ENCODE measurements at places on chromosomes 2 and 18.

- DNase-seq, result no peak
These were observed 65.3 kb upstream of the AMMECR1L start for GRCh38 chr2:127951026-127951425.

DNA sequence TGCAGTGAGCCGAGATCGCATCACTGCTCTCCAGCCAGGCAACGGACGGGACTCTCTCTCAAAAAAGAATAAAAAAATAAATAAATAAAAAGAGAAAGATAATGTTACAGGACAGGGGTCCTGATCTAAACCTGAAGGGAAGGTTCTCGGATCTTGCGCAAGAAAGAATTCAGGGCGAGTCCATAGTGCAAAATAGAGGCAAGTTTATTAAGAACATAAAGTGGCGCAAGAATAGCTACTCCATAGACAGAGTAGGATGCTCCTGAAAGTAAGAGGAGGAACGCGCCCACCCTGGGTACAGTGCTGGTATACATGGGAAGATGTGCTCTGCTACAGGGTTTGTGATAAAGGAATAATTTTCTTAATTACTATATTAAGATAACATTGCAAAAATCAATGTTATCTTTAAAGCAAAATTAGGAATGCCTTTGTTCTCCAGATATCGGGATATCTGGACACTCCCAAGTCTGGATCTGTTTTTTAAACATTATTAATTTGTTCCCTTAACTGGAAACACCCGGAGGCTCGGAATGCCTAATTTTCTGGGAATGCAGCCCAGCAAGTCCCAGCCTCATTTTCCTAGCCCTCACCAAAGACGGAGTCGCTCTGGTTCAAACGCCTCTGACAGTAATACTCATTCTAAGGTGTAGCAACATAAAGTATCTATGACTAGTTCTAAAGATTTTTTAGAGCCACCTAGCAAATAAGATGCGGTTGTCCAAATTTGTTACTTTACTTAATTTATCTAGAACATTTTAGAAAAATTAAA, 38.8 kb downstream of the ACSL3 start:
- DNase-seq, result no peak

DNA sequence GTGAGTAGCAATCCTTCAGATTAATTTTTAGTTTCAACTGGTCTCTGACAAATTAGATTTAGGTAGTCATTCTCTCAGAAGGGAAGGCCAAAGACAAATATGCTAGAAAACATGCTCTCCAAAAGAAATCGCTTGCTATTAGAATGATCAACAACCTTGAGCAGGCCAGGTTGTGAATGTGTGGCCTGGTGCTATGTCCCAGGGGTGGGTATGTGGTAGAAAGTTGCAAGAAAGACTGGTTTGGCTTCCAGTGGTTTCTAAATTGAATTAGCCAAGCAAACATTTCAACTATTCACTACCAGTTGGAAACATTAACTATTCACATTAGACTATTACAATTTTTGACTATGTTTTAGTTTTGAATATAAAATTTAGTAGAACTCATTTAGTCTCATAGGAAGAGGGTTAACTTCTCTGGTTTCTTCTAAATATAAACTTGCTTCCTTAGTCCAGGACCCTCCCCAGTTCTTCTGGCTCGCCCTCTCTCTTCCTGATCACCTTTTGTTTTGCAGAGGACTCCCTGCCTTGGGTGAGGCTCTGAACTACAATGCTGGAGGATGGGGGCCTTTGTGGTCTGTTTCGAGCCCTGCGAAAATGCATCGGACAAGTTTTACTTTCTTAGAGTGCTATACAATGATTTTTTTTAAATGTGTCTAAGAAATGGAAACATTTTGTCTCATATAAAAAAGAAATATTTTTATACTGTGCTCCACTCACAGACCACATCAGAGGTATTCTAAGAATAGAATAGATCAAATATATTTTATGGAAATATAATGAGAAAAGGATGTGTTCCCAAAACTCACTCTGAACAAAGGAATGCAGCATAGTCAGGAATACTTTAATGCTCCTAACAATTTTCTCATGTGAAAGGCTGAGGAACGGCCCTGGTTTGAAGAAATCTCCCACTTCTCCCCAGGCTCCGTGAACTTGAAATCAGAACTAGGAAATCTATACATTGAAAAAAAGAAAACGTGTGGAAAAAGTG, 375.0 kb upstream of the ZEB2 start:
- DNase-seq, result peak; percentile 32

DNA sequence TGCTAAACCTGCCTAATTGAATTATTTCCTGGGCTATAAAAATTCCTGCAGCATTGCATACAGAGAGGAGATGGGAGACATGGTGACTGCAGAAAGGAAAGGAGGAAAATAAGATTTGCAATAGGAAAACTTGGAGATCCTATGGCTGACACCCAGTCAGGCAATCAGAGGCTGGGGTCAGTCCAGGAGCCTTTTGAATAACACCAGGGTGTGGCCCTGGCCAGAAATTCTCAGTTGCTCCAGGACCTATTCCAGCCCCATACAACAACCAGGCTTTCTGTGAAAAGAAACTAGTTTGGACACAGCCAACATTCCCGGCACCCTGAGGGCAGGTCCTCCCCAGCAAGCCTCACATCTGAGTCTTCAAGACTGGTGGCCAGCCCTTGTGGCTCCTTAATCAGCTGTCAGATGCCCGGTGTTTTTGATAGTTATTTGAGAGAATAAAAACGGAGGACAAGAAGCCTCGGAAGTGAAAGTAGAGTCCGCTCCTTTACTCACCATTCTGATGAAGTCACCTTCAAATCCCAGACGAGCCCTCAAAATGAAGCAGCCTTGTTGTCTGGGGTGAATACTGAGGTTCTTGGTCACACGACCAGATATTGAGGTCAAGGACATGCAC, 31.1 kb upstream of the GMCL1 start:
- DNase-seq, result peak; percentile 62

GRCh38 chr2:64338910-64339500, 115.0 kb upstream of the LGALSL start:
- DNase-seq, result no peak

GRCh38 chr2:8863331-8863953, 26.0 kb upstream of the KIDINS220 start:
- DNase-seq, result no peak

GRCh38 chr2:16050261-16050907, 110.0 kb downstream of the MYCN start:
- DNase-seq, result no peak

DNA sequence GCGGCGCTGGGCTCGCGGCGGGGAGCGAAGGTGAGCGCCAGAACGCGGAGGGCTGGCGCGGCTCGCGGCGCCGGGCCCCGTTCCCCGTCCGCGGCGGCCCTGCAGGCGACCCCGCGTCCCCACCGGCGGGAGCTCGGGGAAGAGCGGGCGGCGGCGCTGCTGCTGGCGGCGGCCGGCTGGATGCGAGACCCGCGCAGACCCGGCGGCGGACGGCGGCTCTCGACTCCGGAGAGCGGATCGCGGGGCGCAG, 213 bp downstream of the DOK6 start:
- no peak for DNase-seq

DNA sequence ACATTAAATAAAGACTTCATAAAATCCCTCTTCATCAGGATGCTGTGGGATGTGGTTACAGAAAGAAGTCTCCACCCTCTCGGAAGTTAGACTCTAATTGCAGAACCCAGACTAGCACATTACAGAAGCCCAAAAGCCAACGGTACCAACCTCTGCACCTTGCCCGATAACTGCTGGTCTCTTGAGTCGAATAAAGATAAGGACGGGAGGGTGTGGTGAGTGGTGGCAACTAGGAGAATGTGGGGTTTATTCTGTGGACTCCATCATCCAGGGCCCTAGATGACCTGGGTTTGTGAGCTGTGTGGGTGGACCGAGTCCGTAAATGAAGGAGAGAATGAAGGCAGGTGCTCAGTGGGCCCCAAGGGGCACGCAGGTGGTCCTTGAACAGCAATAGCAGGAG, 462.8 kb upstream of the ID2 start:
- DNase-seq, result no peak

DNA sequence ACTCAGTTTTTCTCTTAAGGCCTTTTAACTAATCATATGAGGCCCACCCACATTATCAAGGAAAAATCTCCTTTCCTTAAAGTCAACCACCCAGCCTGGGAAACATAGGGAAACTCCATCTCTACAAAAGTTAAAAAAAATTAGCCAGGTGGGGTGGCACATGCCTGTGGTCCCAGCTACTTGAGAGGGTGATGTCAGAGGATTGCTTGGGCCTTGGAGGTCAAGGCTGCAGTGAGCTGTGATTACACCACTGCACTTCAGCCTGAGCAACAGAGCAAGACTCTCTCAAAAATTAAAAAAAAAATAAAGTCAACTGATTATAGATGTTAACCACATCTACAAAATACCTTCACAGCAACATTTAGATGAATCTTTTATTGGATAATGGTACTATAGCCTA, 5.8 kb downstream of the DPYSL5 start:
- no peak for DNase-seq

DNA sequence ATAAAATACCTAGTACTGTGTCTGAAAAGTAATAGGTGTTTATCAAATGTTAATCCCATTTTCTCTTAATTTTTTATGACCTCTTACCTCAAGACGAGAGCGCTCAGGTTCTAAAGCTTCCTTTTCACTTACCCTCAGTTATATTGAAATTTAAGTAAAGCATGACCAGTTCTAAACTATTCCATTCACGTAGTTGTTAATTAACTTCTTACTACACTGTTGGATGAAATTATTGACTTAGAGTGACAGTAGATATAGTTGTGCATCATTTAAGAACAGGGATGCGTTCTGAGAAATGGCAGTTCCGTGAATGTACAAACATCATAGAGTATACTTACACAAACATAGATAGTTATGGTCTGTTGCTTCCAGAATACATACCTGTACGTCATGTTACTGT, 20.1 kb upstream of the HTR2B start:
- DNase-seq, result no peak

GRCh38 chr2:126856403-126856802, 42.3 kb upstream of the TEX51 start:
- DNase-seq, result no peak

Measured in AG10803 (cell line).